ENCODE measurements at places on chromosomes 12 and 14.

DNA sequence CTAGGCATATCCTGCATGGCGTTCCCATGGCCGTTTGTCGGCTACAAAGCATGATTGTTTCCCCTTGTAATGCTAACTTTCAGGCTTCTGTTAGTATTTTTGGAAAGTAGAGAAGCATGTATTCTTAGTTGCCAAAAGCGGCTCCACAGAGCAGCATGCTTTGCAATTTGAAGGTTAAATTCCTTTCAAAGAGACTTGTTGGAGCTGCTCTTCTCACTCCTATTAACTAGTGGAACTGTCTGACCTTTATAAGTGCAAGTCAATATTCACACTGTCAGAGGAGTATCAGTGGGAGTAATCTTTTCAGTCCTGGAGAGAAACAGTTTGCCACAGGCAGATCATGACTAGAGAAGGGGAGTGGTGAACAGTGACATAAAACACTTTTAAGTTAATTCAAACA is 656.1 kb upstream of the NOVA1 start:
- no peak for DNase-seq

DNA sequence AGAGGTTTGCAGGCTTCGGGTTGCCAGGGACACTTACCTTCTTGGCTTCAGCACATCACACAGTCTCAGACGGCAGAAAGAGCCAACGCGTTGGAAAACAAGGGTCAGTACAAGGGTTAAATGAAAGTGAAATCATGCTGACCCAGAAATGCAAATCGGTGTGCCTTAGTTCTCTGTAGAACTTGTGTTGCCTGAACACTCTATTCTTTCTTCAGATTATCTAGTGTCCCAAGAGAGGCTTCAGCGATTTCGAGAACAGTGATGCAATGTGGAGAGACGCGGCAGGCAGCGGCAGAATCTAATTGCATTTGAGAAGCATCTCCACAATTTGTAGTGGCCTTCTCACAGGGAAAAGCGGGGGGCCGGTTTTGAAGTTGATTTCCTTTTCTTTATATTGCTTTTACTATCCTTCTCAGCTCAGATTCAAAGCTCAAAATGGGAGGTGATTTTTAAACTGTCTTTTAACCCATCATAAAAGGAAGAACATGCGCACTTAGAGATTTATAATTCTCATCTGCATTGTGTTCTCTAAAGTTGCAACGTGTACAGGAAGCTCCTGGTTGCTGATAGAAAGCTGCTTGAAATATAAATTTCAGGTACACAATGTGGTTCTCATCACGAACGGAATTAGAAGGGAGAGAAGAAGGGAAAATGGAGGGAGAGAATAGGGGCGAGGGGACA is 67.8 kb upstream of the EGLN3 start:
- peak; percentile 32 for DNase-seq

GRCh38 chr14:20934148-20934762 is 21.0 kb upstream of the RNASE2 start:
- DNase-seq: no peak

DNA sequence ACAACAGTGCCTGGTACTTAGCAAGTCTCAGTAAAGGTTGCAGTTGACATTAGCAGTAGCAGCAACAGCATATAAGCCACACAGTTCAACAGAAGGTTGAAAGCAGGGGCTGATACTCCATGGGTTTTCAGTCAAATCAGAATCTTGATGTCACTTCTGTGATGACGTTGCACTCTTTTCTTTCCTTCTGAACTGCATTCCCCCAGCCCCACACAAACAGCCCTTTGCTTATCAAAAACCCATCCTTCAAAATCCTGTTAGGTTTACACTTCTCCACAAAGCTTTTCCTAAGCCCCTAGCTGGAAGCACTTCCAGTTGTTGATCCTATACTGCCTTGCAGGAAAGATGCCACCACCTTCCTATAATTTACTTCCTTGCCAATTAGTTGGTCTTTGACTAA is 34.0 kb upstream of the KCNK13 start:
- DNase-seq: no peak

GRCh38 chr14:67729072-67729885 is 27.6 kb downstream of the RDH12 start:
- DNase-seq: no peak

DNA sequence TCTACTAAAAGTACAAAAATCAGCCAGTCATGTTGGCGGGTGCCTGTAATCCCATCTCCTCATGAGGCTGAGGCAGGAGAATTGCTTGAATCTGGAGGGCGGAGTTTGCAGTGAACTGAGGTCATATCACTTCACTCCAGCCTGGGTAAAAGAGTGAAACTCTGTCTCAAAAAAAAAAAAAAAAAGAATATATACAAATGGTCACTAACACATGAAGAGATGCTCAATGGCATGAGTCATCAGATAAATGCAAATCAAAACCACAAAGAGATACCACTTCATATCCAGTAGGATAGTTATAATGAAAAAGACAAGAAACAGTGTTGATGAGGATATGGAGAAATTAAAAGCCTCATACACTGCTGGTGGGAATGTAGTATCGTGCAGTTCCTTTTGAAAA is 33.6 kb upstream of the METAP2 start:
- no peak for DNase-seq

DNA sequence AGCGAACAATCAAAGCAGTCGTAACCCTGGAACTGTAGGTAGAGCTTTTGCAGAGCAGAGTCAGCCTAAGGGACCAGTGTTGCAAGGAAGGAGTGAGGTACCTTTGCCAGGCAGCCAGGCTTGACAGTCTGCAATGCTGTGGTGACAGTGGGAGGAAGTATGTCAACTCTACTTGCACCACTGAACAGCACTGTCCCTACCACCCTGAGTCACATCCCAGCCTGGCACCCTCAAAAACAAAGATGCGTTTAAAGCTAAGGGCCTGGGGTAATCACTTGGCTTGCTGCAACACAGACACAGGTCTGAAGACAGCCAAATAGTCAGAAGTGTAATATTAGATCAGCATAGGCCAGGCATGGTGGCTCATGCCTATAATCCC is 141.9 kb downstream of the DPF3 start:
- no peak for DNase-seq

DNA sequence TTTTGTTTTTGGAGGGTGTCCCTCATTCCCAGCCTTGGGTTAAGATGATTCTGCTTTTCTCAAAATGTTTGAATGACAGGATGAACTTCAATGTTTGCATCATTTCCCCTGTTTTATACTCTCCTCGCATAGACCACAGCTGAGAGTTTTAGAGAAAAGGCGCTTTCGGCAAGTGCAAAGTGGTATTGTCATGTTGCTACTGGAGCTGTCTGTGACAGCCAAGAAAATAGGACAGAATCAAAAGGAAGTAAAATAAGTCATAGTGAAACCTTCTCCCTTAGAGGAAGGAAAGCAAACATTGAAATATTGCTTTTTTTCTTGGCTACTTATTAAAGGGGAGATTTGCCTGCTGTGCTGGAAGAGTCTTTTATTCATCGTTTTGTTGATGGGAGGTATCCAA is 33.5 kb upstream of the ARHGAP5 start:
- no peak for DNase-seq

GRCh38 chr12:72228424-72228823 is 43.7 kb upstream of the TRHDE start:
- DNase-seq: no peak

DNA sequence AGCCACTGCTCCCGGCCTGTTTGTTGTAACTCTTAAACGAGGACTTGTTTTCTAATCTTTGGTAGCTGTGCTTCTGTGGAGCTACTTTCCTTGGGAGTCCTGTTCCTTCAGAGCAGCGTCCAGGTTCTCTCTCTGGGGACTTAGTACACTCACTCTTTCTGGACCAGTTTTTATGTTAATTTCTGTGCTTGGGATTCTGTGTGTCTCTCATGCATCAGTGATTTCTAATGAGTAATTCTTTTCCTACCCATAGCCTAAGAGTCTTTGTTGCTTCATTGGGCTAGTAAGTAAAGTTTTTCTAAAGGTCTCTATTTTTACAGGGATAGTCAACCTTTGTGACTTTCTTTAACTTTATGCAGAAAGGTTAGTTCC is 289.3 kb downstream of the FBXL14 start:
- no peak for DNase-seq

- DNase-seq: no peak
Measured at GRCh38 chr14:97457575-97458085, 660.4 kb downstream of the VRK1 start.

DNA sequence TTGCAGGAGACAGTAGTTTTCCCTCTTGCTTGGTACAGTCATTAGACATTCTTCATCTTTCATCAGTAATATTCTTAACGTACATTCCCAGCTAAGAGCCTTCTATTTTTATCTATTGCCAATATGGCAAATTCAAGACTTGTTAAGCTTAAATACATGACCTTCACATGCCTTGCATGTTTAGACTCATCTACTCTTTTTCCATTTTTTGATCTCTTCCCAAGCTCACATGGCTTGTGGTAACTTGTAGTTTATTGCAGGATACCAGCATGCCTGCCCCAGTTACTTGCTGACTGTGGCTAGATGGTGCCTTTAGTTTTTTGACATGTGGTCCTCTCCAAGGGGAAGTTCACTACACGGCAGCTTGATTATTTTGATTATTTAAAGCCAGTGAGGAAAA is 729.0 kb downstream of the SLC6A15 start:
- no peak for DNase-seq

DNA sequence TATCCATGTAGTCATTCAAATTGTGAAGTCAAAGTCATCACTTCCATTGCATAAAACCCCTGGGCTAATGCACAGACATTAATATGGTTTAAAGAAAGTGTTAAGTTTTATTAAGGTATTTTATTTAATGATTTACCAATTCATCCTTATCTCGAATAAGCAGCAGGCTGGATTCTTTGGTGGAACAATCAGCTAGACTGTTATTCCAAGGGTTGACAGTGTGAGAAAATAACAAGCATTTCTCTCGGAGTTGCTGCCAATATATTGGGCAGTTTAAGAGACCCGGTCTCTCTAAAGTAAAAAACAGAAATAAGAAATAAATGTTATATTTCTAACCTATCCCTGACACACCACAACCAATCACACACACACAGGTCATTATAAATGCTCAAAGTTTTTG is 9.4 kb downstream of the KLRB1 start:
- no peak for DNase-seq

DNA sequence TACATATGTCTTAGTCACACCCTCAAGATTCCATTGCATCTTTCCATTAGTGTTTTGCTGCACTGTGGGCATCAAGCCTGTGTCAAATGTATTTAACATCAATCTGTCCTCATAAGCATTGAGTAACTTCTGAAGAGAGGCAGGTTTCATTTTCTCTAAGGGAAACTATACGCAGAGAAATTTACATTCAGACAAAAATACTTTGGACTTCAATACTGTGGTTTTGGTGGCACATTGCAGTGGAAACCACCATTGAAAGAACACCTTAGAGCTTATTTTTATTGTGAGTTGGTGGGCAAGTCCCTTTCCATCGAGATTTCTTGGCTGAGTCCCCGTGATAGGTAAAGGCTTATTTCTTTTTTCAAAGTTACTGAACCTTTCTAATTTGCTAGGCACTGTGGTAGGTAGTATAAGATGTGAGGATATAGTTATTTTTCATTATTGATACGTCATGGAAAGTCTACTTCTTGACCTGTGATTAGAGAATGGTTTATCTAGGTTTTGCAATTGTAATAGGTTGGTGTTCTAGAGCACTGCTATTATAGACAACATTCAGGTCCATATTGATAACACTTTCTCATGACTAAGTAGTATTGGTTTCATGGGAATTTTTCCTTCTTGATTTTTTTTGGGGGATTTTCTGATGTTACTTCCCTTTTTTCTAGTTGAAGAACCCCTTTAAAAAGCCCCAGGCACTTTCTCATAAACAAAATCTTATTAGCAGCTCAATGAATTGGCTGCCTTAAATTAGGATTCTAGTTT is 81.9 kb downstream of the CFAP54 start:
- no peak for DNase-seq

- peak; percentile 70 for DNase-seq
Measured at GRCh38 chr12:68154779-68155178, 4.8 kb downstream of the IFNG start.

- DNase-seq: no peak
Measured at GRCh38 chr14:96055753-96056508, 16.8 kb downstream of the C14orf132 start.
